ENCODE measurements at places on chromosomes 1 and 21.
A peak's percentile ranks its signal among the peaks of the same experiment; 100 is the strongest.

DNA sequence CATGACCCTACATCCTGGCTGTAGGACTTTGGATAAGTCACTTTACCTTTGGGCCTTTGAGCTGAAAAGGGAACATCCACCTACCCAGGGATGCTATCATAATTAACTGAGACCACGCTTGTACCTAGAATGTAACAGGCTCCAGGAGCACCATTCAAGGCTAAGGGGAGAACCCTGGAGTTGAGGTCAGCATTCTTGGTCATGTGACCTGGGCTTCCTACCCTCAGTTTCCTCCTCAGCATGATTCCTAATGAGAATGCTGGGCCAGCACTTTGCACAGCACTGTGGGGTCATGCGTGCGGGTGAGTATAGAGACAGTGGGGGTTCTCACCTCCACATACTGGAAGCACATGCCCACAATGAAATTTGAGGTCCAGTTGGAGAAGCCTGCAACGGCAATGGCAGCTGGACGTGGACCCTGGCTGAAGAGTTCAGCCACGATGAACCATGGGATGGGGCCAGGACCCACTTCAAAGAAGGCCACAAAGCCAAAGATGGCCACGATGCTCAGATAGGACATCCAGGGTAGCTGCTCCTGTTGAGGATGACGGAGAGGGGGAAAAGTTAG is 31.3 kb downstream of the SLC2A1 start:
- DNase-seq = no peak

DNA sequence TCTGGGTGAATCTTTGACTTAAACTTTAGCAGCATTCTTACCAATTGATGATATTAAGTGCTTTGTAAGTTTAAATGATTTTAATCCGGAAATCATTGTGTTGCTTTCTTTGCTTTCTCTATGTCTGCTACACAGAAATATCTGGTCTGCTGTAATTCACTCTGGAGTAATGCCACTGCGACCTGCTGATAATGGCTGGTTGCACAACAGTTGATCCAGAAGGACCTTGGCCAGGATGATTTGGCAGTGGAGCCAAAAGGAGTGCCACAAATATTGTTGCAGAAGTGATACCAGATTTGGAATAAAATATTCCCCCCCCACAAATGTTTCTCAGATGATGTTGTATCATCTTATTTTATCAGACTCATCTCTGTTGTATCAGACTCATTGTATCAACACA is 2063.9 kb downstream of the MRPL39 start:
- DNase-seq = no peak

DNA sequence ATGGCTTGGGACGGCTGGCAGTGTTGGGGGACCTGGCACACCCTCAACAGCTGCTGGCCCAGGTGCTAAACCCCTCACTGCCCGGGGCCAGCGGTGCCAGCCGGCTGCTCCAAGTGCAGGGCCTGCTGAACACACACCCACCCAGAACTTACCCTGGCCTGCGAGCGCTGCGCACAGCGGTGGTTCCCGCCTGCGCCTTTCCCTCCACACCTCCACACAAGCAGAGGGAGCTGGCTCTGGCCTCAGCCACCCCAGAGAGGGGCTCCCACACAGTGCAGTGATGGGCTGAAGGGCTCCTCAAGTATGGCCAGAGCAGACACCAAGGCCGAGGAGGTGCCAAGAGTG is 67.9 kb downstream of the FMO4 start:
- no peak for DNase-seq

DNA sequence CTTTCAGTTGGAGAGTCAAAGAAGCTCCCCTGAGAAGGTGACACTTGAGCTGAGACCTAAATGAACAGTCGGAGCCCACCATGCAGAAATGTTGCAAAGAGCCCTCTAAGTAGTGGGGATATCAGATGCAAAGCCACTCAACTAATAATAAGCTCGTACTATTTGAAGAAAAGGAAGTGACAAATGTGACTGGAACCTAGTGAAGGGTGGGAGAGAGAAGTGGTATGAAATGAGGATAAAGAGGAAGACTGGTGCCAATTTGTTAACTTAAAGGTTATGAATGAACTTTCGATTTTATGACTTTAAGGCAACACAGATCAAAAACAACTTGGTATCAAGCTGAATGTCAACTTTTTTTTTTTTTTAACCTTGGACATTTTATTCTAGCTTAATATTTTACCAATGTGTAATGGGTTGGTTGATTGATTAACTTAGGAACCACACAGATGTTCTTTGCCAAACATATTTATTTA is 14.7 kb downstream of the LYPLAL1 start:
- DNase-seq = no peak

- no peak for DNase-seq
Observed at GRCh38 chr1:203153051-203153988, 22.3 kb downstream of the MYBPH start.

GRCh38 chr1:19240673-19241538 is 10.4 kb downstream of the EMC1 start:
- peak; percentile 59 for DNase-seq

DNA sequence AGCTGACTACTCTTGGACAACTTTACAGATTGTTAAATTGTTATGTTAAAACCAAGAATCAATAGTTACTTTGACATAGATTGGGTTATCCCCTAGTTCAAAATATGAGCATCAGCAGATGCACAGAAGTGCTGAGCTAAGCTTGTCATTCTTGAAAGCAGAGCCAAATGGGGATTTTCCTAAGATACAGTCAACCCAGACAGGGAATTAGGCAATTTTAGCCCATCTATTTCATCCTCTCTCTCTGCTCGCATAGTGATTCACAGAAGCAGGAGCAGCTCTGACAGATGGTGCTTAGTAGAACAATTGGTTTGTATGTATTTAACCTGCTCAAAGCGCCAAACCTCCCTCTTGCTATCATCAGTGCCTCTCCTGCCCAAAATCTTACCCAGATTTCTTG is 27.9 kb upstream of the PRRC2C start:
- DNase-seq = no peak

DNA sequence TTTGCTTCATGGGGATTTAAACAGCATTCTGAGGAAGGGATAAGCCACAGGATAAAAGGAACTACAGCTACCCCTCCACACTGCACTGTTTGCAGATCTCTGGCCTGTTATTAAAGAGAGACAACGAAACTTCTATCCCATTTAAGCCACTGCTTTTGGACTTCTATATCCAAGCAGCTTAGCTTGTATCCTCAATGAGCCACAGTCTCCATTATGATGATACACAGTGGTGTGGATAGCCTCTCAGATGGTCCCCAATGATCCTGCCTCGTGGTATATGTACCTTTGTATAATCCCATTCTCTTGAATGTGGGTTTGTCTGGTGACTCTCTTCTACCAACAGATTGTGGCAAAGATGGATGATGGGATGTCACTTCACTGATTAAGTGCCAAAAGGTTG is 36.0 kb upstream of the MARK1 start:
- no peak for DNase-seq
